ENCODE measurements at places on chromosomes 6 and 20. TPM values are rescaled to one million over a fixed set of nuclear protein-coding genes. Genes with fewer than 3 reads are reported as not detected.
A peak's percentile ranks its signal among the peaks of the same experiment; 100 is the strongest.

DNA sequence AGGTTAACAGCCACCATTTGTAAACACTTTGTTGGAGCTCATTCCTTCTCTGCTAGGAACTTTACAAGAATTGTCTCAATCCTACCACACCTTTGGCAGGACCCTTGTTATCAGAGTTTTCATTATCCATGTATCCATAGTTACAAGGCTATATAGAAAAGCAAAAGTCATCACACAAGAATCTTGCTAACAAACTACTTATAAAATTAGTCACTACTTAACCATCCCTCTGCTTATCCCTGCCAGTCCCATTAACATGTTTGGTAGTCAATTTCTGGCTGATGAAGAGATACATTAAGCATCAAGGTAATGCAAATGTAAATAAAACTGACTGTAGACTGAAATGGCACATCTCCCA lies 10.4 kb downstream of the ZSWIM3 start:
- no peak for DNase-seq

DNA sequence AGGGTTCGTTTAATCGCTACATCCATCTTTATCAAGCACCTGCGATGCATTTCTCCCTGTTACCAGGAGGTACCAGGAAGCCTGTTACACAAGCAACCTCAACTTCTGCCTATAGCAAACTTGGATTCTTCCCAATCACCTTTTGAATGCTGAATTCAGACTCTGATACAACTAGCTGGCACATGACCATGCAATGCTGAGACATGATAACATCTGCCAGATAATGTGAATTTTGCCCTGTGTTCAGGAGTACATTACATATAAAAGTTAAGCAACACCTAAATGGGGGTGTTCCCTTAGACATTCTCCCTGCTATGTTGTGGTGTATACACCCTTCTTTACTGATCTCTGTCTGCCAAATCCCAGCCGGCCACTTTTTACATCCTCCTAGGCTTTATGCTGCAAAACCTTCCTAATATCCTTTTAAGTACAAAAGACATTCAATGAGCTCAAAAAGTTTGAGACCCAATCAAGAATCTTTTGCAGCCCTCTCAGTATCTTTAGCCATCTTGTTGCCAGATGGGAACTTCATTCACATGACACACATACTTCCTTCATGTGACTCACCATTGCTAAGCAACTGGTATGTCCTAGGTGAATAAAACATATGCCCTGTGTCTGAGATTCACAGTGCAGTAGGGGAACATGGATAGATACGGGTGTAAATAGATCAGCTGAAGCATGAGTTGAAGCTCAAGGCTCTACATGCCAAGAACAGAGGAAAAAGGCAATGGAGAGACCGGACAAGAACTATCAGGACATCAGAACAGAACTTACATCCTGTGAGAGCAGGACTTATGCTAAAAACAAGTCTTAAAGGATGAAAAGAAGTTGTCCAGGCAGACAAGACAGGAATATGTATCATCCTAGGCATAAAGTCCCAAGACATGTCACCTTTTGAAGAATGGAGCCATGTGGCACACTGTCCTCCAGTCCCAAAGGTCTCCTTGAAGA lies 84.3 kb downstream of the ZHX3 start:
- DNase-seq = no peak

SLC2A10 gene
- 5.1 TPM for total RNA-seq

- DNase-seq = no peak
Observed at GRCh38 chr6:159128978-159129377, 40.2 kb upstream of the FNDC1 start.

- DNase-seq = no peak
Observed at GRCh38 chr6:13431861-13432465, 55.4 kb downstream of the GFOD1 start.

GINS1 gene
- total RNA-seq = 3.2 TPM

FOXQ1 gene
- not detected for total RNA-seq

- DNase-seq = no peak
Observed at GRCh38 chr20:31606804-31607639, 1.9 kb downstream of the ID1 start.

DNA sequence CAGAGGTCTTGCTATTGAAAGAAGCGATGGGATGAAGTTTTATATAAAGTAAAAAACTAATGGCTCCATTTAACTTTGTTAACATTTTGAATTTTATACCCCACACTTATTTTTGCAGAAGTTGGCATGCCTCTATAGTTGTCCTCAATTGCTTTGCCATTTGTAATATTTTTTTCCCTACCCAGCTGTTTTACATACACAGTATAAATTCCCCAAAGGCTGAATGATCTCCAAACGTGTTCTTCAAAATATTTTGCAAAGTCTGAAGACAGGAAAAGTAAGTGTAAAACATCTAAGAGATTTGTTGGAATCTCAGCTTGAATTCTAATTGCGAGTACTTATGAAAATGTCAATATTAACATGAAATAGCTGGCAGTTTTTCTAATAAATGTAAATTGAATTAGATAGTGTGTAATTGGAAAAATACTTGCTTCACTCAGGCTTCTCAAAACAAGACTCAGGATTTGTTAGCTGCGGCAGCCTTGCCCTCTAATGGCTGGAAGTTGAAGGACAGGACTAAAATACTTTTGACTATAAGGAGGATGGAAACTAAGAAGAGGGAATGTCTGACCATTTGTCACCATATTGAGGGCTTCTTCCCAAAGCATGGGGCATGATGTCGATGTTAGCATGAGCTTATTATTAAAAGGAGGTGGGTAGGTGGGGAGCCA lies 226.8 kb downstream of the UST start:
- no peak for DNase-seq

TBPL1 gene
- 4.3 TPM for total RNA-seq

LKAAEAR1 gene
- 5.7 TPM for total RNA-seq

DNA sequence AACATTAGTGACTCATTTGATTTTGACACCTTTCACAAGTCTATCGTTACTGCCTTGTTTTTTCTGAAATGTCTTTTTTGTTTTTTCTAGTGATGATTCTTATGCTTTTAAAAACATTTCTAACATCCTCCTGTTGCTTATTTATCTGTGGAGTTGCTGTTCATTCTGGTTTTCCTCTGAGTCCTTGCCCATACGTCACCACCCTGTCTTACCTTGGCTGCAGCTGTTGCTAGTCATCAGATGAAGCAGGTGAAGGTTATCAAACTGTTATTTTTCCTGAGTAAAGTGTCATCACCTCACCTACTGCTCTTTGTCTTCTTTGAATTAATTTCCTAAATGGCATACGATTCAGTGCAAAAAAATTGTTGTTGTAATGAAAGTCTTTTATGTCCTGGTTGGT lies 376.6 kb downstream of the GRIK2 start:
- no peak for DNase-seq

DNA sequence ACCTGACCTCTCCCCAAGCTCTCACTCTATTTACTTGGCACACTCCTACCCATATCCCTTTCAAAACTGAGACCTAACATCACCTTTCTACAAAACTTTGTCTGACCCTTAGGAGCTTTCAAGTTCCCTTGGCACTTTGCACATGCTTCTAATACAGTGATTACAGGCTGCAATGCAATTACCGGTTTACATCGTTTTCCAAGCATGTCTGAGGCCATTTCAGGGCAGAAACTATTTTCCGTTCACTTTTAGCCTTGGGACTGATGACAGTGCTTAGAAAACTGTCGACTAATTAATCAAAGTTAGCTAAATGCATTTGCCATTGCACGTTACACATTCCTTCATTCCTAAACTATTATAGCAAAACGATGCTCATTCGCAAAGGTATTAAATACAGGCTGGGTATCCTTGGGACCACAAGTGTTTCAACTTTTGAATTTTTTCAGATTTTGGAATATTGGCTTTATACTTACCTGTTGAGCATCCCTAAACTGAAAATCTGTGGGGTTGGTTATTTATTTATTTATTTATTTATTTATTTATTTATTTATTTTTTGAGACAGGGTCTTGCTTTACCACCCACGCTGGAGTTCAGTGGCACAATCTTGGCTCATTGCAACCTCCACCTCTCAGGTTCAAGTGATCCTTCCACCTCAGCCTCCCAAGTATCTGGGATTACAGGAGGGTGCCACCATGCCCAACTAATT lies 3.3 kb downstream of the RARS2 start:
- no peak for DNase-seq

SIRPB2 gene
- 1.3 TPM for total RNA-seq

DNA sequence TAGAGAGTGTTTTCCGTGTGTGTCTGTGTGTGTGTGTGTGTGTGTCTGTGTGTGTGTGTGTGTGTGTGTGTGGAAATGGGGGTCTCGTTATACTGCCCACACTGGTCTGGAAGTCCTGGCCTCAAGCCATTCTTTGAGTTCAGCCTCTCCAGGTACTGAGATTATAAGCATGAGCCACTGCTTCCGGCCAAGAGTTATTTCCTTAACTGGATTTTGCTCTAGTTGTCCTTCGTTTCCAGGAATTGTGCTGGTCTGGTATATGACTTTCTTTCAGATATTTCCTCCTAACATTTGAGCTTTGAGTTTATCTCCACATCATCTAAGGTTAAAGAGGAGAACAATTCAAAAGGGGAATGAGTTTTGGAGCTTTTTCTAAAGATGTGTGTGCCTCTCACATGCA lies 124.8 kb downstream of the SH3BGRL2 start:
- DNase-seq = no peak

DNA sequence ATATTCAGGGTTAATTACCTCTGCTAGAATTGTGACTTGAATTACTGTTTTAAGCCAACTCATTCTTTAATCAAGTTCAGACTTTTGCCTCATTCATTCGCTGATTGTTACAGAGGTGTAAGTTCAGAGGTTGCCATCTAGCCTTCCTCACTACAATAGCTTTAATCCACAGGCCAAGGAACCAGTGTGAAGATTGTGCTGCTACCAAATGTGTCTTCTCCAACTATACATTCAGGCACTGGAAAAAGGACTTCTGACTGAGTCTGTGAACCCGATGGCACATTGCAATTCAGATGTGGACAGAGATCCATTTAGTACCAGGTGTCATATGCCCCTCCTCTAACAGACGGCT lies 111.2 kb upstream of the ADGRF1 start:
- DNase-seq = no peak

- no peak for DNase-seq
Observed at GRCh38 chr6:97732045-97732444, 449.0 kb upstream of the MMS22L start.

PERP gene
- under 0.01 TPM for total RNA-seq

- no peak for DNase-seq
Observed at GRCh38 chr6:152124429-152125074, 317.1 kb downstream of the ESR1 start.

- DNase-seq = no peak
Observed at GRCh38 chr6:134169871-134170486, 117.6 kb upstream of the SLC2A12 start.

SLC17A2 gene
- total RNA-seq = not detected

RBM39 gene
- 256 TPM for total RNA-seq

DNA sequence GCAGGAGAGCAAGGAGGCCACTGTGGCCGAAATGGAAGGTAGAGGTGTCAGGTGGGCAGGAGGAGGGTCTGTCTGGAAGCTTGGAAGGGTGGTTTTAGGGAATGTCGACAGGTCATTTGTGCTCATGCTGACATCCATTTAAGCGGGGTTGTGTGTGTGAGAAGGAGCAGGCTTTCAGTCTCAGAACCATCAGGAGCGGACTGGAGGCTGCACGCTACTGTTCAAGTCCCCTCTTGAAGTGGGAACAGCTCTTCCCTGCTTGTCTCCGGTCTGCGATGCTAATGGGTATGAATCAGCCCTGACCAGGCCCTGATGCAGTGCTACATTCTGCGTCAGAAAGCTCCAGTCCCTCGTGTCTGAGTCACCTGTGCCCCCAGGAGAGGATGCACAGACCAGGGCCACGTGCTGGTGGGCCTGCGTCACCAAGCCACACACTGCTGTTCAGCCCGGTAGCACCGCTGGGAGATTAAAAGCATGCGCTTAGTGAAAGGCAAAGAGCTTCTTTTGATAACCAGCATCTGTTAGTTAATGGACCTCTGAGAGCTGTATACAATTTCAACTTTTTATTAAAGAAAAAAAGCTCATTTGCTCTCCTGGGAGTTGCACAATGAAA lies 58.0 kb downstream of the APCDD1L start:
- no peak for DNase-seq

GDAP1L1 gene
- not detected for total RNA-seq

- DNase-seq = peak; percentile 48
Observed at GRCh38 chr6:36526066-36526465, 21.2 kb downstream of the STK38 start.

DNA sequence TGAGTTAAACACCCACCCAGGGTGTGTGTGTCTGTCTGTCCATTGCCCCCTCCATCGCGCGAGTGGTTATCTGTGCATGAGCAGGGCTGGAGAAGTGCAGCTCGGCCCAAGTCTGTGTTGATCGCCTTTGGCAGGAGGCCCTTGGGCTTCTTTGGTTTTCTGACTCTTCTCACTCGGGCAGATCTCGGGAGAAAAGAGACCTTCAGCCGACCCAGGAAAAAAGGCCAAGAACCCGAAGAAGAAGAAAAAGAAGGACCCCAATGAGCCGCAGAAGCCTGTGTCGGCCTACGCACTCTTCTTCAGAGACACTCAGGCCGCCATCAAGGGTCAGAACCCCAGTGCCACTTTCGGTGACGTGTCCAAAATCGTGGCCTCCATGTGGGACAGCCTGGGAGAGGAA lies 132.9 kb downstream of the JPH2 start:
- DNase-seq = no peak

GRCh38 chr6:108736002-108736361 lies 112.2 kb upstream of the ARMC2 start:
- no peak for DNase-seq

NFATC2 gene
- total RNA-seq = 16.2 TPM

DNA sequence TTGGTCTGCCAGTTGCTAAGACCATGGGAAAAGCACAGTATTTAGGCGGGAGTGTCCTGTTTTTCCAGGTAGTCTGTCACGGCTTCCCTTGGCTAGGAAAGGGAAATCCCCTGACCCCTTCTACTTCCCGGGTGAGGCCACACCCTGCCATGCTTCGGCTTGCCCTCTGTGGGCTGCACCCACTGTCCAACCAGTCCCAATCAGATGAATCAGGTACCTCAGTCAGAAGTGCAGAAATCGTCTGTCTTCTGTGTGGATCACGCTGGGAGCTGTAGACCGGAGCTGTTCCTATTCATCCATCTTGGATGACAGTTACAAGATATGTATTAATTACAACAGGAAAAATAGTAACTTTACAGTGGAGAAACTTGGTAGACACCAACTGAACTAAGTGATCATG lies 188.2 kb downstream of the TPBG start:
- DNase-seq = no peak

- DNase-seq = no peak
Observed at GRCh38 chr6:138502546-138502945, 3.3 kb upstream of the NHSL1 start.

- DNase-seq = no peak
Observed at GRCh38 chr6:23246896-23247295, 677.5 kb downstream of the HDGFL1 start.

MRPL2 gene
- 24.5 TPM for total RNA-seq

DNA sequence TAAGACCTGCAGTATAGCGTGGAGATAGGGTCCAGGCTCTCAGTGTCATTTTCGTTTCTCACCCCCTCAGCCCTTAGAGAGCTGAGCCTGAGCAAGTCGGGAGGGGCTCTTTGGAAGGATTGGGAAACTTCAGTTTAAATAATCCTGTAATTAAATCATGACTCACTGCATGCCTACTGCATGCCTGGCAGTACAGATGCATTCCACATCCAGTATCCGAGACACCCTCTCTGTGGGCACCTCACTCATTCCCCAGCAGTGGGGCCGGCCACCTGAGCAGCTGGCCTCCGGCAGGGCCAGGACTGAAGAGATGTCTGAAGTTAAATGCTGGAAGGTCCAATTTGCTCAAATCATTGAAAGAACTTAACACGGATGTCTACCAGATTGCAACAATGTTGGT lies 316.6 kb downstream of the THBS2 start:
- DNase-seq = no peak

- no peak for DNase-seq
Observed at GRCh38 chr6:34959224-34959623, 70.2 kb downstream of the ANKS1A start.

PCK1 gene
- total RNA-seq = not detected

GRCh38 chr20:32344835-32345506 lies 13.2 kb upstream of the ASXL1 start:
- DNase-seq = no peak
